ENCODE measurements at places on chromosomes 3 and 15. TPM values are rescaled to one million over a fixed set of nuclear protein-coding genes. Genes with fewer than 3 reads are reported as not detected.

LSAMP gene
- 0.87 TPM for total RNA-seq

BCL2A1 gene
- total RNA-seq, result 1.2 TPM

UROC1 gene
- total RNA-seq, result not detected

SUSD5 gene
- total RNA-seq, result 2.3 TPM

TRIM42 gene
- not detected for total RNA-seq

POPDC2 gene
- 0.06 TPM for total RNA-seq

ASB7 gene
- 7.9 TPM for total RNA-seq

CACNA1D gene
- total RNA-seq, result 1.9 TPM

SMAD6 gene
- 10.8 TPM for total RNA-seq

PLSCR4 gene
- total RNA-seq, result 0.63 TPM

TM4SF18 gene
- 1.4 TPM for total RNA-seq

PLCH1 gene
- total RNA-seq, result 3.2 TPM

UTS2B gene
- 0.69 TPM for total RNA-seq

GABRR3 gene
- not detected for total RNA-seq

TBC1D23 gene
- total RNA-seq, result 24.3 TPM

SYNM gene
- 2.1 TPM for total RNA-seq

SLC12A1 gene
- total RNA-seq, result not detected

IDH2 gene
- total RNA-seq, result 170 TPM

ARHGEF3 gene
- 4.3 TPM for total RNA-seq

MCF2L2 gene
- total RNA-seq, result 0.87 TPM

GUCA1C gene
- total RNA-seq, result 0.23 TPM

GOLGA6L4 gene
- total RNA-seq, result 0.36 TPM

ZKSCAN7 gene
- 5.7 TPM for total RNA-seq

RPL39L gene
- total RNA-seq, result 75.1 TPM

MORC1 gene
- not detected for total RNA-seq

DLEC1 gene
- not detected for total RNA-seq

DNAJA4 gene
- 10.2 TPM for total RNA-seq

TCAIM gene
- total RNA-seq, result 25.0 TPM

CEP152 gene
- 14.1 TPM for total RNA-seq

GOLGA6A gene
- total RNA-seq, result not detected

CPLX3 gene
- not detected for total RNA-seq

OR4F15 gene
- not detected for total RNA-seq

IL12A gene
- total RNA-seq, result 2.9 TPM

XCR1 gene
- not detected for total RNA-seq

NUP210 gene
- total RNA-seq, result 56.9 TPM

ERICH6 gene
- total RNA-seq, result not detected

CRYBG3 gene
- 7.5 TPM for total RNA-seq

MASP1 gene
- not detected for total RNA-seq

TATDN2 gene
- total RNA-seq, result 14.0 TPM

C3orf49 gene
- not detected for total RNA-seq

ALCAM gene
- 166 TPM for total RNA-seq

GPR27 gene
- total RNA-seq, result 1.2 TPM

PPP1R14D gene
- not detected for total RNA-seq

PSTPIP1 gene
- total RNA-seq, result not detected

SCN11A gene
- total RNA-seq, result not detected

SERPINI2 gene
- total RNA-seq, result not detected

MYZAP gene
- total RNA-seq, result 0.06 TPM

FOXB1 gene
- total RNA-seq, result not detected

SMCO1 gene
- not detected for total RNA-seq

NDUFB5 gene
- 103 TPM for total RNA-seq

DAZL gene
- total RNA-seq, result not detected

BOC gene
- total RNA-seq, result 1.0 TPM

GOLGA8T gene
- total RNA-seq, result not detected

PAK6 gene
- 4.5 TPM for total RNA-seq

TRAT1 gene
- not detected for total RNA-seq
